ENCODE measurements at places on chromosomes 6 and 20. TPM values are rescaled to one million over a fixed set of nuclear protein-coding genes. Genes with fewer than 3 reads are reported as not detected.
A peak's percentile ranks its signal among the peaks of the same experiment; 100 is the strongest.

Gene COL9A1
- total RNA-seq, result not detected

Gene ATP9A
- 42.3 TPM for total RNA-seq

GRCh38 chr6:14440215-14440910 lies 322.8 kb downstream of the CD83 start:
- no peak for DNase-seq

GRCh38 chr6:108779536-108780275 lies 68.5 kb upstream of the ARMC2 start:
- DNase-seq, result no peak

GRCh38 chr6:142987490-142987889 lies 42.5 kb upstream of the HIVEP2 start:
- DNase-seq, result no peak

GRCh38 chr6:44564906-44565524 lies 177.5 kb downstream of the CDC5L start:
- DNase-seq, result no peak

DNA sequence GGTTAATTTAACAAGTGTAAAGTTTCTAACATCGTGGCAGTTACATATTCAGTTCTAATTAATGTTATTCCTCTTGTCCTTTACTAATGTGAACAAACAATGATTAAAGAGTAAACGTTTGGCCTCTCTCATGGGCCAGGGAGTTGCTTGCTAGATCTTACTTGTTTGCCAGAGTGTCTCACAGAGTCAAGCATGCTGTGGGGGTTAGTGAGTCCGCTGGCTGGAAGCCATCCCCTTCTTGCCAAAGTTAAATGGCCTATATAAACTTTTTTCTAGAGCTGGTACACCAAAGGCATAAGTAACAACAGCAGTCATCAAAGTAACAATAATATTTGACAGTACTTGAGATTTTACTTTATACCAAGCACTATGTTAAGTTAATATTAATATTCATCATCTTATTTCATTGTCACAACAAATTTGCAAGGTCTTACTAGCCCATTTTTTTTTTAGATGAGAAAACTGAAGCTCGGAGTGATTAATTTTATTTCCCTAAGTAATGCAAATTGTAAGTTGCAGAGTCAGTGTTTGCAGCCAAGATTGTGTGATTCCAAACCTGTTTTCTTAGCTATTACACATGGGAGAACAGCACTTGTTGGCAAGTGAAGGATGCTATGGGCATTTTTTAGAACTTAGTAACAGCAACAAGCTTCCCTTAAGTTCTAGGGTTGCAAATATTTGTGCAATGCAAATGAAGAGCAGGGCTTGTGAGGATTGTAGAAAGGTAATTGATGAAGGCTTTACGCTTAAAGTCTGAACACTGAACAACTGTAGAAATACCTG lies 224.5 kb downstream of the RFPL4B start:
- no peak for DNase-seq

- DNase-seq, result no peak
Measured at GRCh38 chr6:142728364-142728763, 216.6 kb downstream of the HIVEP2 start.

DNA sequence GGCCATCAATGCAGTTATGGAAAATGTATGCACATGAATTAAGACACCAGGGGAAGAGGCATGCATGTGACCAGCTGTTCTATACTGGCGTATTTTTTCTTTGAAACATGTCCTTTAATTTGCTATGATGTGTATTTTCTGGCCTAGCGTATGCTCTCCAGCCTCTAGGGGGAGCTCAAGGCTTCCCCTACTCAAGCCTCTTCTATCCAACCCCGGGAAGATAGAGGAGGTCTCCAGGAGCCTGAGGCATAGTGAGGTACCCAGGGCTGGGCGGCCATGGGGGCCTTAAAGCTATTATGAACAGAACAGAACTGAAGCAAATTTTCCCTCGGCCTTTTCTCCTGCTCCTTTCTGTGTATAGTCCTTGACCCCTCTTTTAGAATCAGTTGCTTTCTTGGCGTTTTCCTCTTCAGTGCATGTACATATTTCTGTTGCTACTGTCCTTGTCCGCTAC lies 528.9 kb downstream of the MAFB start:
- peak; percentile 39 for DNase-seq

DNA sequence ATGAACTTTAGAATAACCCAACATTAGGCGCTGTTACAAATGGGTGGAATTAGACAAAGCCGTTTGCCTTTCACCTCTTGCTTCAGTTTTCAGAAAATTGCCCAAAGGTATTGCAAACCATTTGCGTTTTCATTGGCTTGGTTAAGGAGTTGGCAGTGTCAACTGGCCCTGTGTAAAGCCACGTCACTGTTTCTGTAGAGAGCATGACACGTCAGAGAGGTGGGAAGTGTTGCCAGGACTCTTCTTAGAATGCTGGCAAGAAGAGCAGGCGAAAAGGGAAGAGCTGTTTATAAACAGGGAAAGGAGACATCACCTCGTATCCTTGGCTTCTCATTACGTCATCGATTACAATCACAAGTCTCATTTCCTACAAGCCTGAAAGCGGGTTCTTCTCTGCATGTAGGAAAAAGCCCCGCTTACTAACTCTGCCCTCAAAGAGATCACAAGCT lies 4.2 kb upstream of the IRF4 start:
- no peak for DNase-seq

Gene GPR63
- not detected for total RNA-seq

DNA sequence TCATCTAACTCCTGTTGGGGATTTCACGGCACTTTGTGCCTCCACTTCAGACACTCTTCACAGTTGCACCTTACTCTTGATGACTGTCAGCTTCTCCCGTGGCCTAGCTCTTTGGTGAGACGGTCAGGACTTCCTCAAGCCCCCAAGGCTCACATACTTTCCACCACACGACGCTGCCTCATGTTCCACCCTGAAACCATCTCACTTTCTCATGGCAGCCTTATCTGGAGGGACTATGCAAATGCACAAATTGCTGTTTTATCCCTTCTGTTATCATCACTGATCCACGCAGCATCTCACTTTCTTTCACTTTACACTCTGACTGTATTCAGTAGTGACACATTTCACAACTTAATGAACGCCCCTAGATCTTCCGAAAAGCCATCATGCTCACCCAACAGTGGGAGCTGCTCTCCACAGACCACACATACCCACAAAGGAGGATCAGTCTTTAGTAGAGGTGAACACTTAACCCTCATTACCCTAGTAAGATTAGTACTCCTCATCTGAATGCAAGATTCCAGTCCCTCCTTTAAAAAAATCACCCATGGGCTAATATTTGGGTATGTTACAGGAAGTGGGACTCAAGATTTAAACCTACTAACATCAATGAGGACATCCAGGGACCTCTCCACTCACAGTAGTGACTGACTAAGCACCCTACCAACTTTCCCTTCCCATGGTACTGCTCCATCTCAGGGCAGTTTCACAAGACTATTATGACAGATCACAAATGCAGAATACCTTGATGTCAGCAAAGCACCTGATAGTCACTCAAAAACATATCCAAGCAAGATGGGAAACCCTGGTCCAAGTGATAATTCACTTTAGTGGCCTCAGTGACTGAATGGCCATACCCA lies 35.4 kb downstream of the FYN start:
- DNase-seq, result no peak

- DNase-seq, result no peak
Measured at GRCh38 chr20:59837623-59838394, 95.6 kb downstream of the SYCP2 start.

DNA sequence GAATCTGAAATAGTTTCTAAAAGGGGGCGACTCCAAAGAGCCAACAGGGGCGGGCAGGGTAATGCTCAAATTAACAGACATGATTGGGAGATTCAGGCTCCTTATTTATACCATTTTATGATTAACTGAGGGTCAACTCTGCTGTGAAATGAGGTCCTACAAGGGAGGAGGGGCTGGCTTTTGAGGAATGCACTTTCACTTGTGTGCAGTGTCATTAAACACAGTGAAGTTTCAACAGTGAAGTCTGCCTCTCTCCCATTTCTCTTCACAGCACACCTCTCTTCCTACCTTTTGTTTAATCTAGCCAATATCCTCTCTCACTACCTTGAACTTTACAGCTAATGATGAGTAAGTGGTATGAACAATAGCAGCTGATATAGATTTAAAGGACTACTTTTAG lies 557.3 kb upstream of the CITED2 start:
- DNase-seq, result no peak

DNA sequence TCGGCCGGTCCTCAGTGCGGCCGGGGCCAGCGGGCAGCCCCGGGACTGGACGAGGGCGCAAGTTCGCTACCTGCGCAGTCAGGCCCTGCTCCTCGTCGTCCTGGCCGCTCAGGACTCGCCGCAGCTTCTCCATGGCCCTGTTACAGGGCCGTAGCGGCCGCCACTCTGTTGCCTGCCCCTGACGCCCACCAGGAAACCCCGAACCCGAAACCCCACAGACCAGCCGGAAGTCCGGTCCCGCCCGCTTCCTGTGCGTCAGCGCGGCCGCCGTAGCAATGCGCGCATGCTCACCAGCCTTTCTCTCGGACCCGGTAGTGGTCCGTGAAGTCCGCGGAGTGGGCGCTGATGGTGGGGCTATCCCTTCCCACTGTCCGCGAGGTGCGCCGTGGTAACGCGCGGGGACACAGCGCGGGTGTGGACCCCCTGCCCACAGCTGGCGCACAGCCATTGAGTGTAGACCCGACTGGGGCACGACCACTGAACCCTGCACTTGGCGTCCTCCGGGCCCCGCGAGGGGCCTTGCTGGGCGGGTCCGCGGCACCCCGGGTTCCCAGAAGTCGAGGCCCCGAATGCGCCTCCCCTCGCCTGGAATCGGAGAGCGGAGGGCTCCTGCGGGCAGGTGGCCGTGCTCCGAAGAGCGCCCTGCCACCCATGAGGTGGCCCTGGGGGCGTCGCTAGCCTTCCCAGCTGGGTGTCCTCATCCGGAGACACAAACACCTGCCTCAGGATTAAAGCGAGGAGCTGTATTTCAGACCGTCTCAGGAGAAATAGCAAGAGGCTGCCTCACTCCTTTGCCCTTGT lies at the start of gene SFT2D1:
SFT2D1 (minus strand) TSS at position 197 of the 801 bp plus-strand sequence; CDS start at position 133, 64 bp downstream.
- DNase-seq, result peak; percentile 90

Gene FLRT3
- 3.1 TPM for total RNA-seq

DNA sequence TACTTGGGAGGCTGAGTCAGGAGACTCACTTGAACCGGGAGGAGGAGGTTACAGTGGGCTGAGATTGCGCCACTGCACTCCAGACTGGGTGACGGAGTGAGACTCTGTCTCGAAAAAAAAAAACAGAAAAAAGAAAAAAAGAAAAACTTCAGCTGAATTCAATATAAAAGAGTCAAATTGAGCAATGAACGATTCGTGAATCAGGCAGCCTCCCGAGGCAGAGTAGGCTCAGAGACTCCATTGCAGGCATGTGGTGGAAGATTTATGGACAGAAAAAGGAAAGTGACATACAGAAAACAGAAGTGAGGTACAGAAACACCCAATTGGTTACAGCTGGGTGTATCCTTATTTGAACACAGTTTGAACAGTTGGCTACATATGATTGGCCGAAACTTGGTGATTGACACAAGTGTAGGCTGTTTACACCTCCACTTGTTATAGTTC lies 56.3 kb downstream of the HLA-DPB1 start:
- DNase-seq, result no peak

All from psoas muscle (tissue), 8 donors.